ENCODE measurements at places on chromosomes 4 and X. TPM values are rescaled to one million over a fixed set of nuclear protein-coding genes. Genes with fewer than 3 reads are reported as not detected.

GRCh38 chr4:182140547-182140946 is 102.7 kb upstream of the TENM3 start:
- DNase-seq: no peak

- no peak for DNase-seq
Measured at GRCh38 chrX:38664285-38664684, 102.9 kb downstream of the TSPAN7 start.

DNA sequence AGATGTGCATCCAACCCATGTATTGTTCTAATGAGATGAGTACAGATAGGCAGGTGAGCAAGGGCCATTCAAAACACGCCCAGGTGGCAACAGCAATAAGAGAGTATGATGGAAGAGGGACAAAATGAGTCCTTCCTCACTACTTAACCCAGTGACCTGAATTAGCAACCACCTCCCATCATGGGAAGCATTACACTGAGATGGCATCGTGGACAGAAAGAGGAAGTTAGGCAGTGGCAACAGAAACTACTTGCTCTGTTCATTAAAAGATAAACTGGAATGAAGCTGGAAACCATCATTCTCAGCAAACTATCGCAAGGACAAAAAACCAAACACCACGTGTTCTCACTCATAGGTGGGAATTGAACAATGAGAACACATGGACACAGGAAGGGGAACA is 17.2 kb downstream of the RXFP1 start:
- no peak for DNase-seq

- no peak for DNase-seq
Measured at GRCh38 chrX:57266871-57267270, 19.6 kb upstream of the FAAH2 start.

The ERCC6L gene
- total RNA-seq: 0.09 TPM

The PDK3 gene
- 8.6 TPM for total RNA-seq

The DMP1 gene
- not detected for total RNA-seq

The CHM gene
- 9.8 TPM for total RNA-seq

The F9 gene
- 271 TPM for total RNA-seq

Measured in right lobe of liver (tissue), 6 donors.